ENCODE measurements at places on chromosomes 3 and 15.

DNA sequence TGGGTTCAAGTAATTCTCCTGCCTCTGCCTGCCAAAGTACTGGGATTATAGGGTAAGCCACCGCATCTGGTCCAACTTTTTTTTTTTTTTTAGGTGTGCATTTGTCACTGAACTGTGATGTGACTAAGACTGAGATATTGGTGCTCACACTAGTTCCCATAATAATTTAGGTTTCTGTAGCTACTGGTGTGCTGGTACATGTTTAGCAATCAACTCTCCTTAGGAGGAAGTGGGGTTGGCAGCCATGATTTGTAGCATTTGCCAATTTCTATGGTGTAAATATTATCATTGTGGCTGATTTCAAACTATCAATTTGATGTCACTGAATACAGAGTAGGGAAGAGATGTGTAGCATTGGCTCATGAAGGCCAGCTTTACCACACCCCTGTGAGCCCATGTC is 372.7 kb downstream of the EDEM1 start:
- DNase-seq, result no peak

- peak; percentile 90 for DNase-seq
Observed at GRCh38 chr3:49007771-49008528, 759 bp downstream of the WDR6 start.

GRCh38 chr15:70439304-70439877 is 324.0 kb downstream of the UACA start:
- no peak for DNase-seq

GRCh38 chr3:189084620-189085019 is 87.2 kb upstream of the TPRG1 start:
- DNase-seq, result no peak

DNA sequence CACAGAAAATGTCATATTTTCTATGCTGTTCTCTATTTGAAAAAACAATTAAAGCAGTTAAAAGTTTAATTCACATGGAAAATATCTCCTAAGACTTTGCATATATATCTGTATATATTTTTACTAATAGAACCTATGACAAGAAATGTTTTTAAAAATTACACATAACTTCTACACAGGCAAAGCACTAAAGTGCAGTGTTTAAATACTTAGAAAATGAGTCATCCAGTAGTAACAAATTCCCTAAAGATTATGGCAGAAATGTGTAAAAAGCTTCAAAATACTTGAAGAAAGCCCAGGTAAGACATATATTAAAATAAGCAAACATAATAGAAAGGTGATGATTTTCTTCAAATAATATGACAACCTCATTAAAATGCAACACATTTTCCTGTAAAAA is 236.6 kb downstream of the TBC1D5 start:
- no peak for DNase-seq

DNA sequence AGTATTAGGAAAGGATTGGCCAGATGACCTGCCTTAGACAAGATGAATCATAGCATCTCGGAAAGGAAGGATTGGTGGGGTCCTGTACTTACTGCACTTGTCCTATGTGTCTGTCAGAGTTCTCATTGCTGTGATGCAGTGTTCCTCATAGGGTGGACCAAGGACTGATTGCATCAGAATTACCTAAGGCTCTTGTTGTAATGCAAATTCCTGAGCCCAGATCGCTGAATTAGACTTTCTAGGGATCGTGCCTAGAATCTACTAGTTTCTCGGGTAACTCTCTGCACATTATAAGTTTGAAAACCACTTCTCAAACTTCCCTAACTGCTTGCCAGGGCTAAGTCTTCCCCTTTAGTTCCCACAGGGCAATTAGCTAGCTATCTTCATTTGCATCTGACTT is 74.9 kb upstream of the SKOR1 start:
- no peak for DNase-seq

DNA sequence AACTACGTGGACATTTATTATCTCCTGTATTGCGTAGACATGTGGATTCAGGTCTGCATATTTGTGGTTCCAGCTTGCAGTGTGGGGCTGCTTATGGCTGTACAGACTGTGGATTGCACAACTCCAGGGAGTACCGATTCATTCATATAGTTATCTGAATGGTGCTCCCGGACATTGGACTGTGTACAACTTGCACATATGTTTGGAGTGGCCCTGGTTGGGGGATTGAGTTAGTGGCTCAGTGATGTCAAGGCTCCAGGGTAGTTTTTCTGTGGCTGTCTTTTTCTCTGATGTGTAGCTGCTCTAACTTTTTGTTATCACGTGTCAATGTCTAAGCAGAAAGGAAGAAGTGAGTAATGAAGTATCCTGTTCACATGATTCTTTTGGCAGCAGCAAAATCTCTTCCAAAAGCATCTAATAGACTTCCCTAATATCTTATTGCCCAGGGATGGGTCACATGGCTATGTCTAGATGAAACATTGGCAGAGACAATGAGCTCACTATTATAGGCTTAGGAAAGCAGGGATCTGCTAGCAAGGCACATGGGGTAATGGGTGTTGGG is 15.8 kb downstream of the ST3GAL6 start:
- no peak for DNase-seq

DNA sequence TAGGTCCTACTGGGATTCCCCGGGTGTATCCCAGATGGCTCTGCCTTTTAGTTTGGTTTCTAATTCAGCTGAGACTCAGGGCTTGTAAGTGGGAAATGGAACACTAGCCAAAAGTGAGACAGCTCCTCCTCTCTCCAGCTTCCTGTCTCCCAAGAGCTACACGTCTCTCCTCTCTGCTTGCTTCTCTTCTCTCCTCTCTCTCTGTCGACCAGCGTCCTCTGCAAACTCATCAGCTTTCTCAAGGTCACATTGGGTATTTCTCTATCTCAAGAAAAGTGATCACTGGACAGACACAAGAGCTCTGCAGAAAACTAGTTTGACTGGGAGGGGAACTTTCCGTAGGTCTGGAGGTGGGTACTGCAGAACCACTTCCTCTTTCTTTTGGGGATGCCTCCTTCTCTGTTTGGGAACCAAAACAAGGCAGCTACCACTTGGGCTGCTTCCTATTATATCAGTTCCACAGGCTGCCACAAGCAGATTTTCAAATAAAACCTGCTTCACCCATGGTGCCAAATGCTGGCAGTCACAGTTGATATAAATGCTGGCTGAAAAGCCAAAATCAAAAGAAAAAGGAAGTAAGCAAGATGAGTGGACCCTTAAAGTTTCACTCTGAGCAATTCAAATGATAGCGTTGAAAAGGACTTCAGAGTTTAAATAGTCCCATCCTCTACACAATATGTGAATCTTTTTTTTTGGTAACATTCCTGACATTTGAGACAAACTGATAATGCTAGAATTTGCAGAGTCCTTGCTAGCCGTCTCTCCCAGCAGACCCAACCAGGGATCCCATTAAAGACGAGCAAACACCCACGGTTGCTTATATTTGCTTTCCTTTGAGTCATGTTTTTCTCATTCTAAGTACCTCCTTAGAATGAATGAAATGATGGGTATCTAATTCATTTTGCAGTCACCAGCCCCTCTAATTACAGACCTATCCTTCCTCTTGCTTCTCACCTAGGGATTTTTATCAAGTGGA is 7.2 kb upstream of the DYNC1LI1 start:
- no peak for DNase-seq

DNA sequence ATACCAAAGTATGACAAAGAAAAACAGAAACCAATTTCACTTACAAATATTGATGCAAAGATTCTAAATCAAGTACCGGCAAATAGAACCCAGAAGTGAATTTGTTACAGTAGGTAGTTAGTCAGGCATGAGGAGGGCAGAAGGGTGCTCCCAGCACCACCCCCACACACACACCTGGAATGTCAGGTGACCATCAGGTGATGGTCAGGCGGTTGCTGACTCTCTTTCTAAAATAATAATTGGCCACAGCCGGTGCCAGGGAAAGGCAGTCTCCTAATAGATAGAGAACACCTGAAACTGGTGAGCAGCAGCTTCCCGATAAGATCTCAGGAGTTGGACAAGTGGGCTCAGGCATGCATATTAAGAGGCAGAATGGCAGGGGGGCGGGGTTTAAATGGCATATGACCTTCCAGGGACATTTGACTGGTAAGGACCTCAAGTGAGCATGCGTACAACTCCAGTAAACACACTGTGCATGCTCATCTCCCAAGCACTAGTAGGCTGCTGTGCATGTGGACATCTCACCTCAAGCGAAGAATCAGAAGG is 131.1 kb downstream of the ANO10 start:
- no peak for DNase-seq

- no peak for DNase-seq
Observed at GRCh38 chr3:32447865-32448400, 54.7 kb downstream of the CMTM6 start.

- DNase-seq, result no peak
Observed at GRCh38 chr3:5389057-5389456, 201.6 kb downstream of the EDEM1 start.

GRCh38 chr15:101517504-101517903 is 28.0 kb upstream of the PCSK6 start:
- no peak for DNase-seq

- no peak for DNase-seq
Observed at GRCh38 chr3:15342945-15343344, 10.6 kb upstream of the SH3BP5 start.

GRCh38 chr3:50138266-50139200 is 16.6 kb upstream of the SEMA3F start:
- no peak for DNase-seq

DNA sequence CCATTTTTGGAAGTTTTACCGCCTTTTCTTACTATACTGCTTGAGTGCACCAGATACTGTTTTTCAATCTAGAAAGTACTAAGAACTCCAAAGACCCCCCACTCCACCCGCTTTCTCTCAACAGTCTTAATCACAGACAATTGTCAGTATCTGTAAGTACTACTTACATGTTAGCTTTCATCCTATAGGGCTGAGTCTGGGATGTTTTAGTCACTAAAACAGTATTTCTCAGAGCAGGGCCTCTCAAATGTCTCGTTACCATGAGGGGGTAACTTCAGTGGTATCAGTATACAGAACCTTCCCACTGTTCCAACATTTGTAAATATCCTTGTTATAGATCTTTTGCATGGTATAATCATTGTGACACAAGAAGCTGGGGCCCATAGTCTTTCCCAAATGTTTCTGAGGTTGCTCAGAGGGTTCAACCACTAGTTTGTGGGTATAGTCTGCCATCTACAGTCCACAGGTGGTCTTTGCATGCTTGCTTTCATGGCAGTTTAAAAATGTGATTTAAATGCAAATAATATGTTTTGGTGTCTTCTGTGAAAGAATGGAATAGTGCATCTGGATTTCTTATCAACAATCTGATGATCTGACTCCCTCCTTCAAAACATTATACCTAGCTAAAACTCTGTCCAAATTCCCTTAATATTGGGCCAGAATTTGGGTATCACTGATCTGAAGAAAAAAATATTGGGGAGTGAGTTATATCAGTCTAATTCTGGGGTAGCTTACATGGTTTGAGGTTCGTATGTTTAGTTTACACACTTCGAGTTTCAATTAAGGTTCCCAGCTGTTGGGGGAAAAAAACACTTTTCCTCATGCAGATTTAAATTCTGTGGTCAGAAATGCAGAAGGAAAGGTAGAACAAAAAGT is 18.0 kb upstream of the DNAJC13 start:
- no peak for DNase-seq

- no peak for DNase-seq
Observed at GRCh38 chr3:18585004-18585968, 160.1 kb upstream of the SATB1 start.

GRCh38 chr3:23864931-23865330 is 51.9 kb downstream of the NKIRAS1 start:
- DNase-seq, result no peak

DNA sequence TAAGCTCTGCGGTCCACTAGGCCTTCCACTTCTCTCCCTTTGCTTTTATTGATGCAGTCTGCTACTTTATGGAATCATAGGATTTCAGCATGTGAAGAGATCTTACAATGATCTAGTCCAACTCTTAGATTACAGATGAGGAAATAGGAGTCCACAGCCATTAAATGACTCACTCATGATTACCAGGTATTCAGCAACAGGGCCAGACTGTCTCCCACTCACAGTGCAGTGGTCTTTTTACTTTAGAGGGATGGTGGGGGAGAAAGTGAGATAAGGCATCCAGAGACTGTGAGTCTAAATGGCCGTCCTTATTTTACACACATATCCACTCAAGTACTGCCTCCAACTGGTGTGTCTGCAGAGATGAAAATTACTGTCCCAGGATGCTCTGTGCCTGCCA is 88.5 kb upstream of the SKOR1 start:
- DNase-seq, result no peak

- no peak for DNase-seq
Observed at GRCh38 chr3:13595485-13595884, 46.6 kb downstream of the FBLN2 start.

DNA sequence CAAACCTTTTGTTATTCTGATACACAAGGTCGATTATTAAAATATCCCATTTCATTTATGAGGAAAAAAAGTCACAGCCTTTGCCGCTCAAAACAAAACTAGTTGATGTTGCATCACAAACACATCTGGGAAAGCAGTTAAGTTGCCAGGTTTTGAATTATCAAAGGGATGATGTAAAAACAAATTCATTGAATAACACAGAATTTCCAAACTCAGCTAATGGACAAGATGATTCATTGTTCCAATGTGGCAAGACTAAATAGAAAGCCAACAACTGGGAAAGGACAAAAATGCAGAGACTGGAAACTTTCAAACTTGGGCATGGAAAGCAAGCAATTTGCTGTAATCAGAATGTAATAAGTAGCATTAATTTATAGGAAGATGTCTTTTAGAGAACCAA is 610.0 kb upstream of the ZNF385D start:
- no peak for DNase-seq

- no peak for DNase-seq
Observed at GRCh38 chr3:101379658-101380376, 59.4 kb upstream of the IMPG2 start.

- DNase-seq, result no peak
Observed at GRCh38 chr3:60169755-60170154, 1081.5 kb downstream of the FHIT start.

DNA sequence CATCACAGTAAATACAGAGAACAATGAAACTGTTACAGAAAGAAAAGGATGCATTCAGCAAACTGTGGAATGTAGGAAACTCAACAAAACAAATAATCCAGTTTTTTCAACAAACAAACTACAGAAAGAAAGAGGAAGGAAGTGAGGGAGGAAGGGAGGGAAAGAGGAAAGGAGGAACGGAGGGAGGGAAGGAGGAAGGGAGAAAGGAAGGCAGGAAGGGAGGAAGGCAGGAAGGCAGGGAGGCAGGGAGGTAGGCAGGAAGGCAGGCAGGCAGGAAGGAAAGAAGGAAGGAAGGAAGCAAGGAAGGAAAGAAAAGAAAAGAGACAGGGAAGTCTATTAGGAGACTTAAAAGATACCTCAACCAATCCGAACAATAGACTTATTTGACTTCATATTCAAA is 135.7 kb downstream of the EFHB start:
- DNase-seq, result no peak

- no peak for DNase-seq
Observed at GRCh38 chr3:159882790-159883779, 105.5 kb upstream of the IL12A start.

DNA sequence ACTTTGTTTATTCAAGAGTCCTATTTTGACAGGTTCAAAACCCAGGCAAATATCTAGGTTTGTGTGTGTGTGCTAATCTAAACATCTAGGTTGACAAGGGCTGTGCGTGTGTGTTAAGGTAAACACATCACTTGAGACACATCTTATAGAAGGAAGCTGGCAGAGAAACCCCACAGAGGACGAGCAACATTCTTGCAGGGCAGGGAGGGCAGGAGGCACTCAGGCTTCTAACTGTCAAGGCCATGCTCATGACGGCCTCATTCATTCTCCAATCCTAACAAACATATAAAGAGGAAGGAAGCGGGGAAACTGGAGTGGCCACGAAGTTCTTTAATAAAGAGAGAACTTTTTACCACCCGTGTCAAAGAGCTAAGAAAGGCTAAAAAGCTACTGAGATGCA is 43.4 kb downstream of the SLCO2A1 start:
- DNase-seq, result no peak

- DNase-seq, result no peak
Observed at GRCh38 chr3:129068291-129068886, 7.8 kb downstream of the GP9 start.
